ENCODE measurements at places on chromosomes 2 and 18.

- DNase-seq = no peak
These were observed 50.2 kb upstream of the CTAGE1 start for GRCh38 chr18:22467760-22468553.

DNA sequence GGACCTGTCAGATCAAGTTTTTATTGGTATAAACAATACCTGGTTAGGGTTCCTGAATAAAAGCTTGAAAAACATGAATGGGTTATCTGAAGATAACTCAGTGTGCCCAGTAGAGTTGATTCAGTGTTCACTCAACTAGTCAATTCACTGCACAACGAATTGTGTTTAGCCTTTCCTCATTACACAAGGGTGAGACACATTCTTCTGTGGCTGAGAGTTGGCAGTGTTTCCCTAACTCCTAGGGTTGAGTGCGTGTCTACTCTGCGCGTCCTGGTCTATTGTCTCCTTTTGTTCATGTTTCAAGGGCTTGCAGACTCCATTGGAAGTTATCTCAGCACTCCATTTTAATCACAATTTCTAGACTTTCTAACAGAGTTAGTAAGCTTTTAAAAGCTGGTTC, 32.8 kb upstream of the TMEM178A start:
- DNase-seq = no peak

GRCh38 chr2:107817378-107817777, 9.3 kb upstream of the RGPD4 start:
- no peak for DNase-seq

- no peak for DNase-seq
These were observed 38.6 kb upstream of the RASGRP3 start for GRCh38 chr2:33437815-33438214.

- DNase-seq = no peak
These were observed 7.0 kb upstream of the HS6ST1 start for GRCh38 chr2:128325611-128326181.

GRCh38 chr2:44244135-44244871, 31.0 kb upstream of the SLC3A1 start:
- no peak for DNase-seq

DNA sequence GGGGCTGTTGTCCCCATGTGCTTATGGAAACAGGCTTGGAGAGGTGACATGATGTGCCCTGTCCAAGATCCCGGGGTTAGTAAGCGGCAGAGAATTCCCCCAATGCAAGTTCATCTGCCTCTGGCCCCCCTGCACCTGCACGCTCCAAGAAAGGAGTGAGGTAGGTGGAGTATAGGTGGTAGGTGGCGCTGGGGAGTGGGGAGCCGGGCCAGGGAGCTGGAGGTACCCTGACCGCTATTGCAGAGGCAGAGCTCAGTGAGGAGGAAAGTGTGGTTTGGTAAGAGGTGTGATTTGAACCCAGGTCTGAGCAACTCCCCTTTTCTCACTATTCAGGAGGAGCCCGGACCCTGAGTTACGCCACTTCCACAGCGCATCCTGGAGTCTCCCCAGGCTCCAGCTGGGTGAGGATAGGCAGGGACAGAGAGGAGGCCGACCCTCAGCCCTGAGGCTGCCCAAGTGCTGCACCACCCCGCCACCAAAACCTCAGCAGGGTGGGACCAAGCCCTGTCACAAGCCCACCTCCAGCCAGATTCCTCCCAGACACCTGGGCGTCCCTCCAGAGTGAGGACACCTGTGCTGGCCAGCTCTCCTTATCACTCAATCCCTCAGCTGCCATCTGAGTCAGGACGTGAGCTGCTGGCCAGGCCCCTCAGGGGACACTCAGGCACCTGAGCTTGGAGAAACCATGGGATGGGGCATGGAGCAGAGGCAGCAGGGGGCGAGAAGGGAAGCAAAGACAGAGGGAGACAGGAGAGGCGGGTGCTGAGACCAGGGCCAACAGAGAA, 5.6 kb downstream of the HAAO start:
- no peak for DNase-seq

- no peak for DNase-seq
These were observed 102.3 kb downstream of the OSR1 start for GRCh38 chr2:19256121-19256601.

- DNase-seq = no peak
These were observed 533.3 kb downstream of the SOCS6 start for GRCh38 chr18:70822117-70822516.

DNA sequence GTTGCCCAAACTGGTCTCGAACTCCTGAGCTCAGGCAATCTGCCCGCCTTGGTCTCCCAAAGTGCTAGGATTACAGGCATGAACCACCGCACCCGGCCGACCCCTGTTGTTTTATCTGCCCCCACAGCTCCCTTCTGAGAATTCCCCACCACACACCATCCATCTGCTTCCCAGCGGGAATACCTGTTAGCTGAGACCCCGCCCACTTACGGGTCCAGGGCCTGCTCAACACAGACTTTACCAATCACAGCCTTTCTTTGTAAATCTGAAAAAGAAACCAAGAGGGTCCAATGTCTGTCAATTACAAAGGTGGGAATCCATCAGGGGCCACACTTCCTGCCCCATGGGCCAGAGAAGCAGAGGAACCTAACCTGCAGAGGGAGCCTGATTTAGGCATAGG, 14.2 kb upstream of the CABLES1 start:
- DNase-seq = no peak

DNA sequence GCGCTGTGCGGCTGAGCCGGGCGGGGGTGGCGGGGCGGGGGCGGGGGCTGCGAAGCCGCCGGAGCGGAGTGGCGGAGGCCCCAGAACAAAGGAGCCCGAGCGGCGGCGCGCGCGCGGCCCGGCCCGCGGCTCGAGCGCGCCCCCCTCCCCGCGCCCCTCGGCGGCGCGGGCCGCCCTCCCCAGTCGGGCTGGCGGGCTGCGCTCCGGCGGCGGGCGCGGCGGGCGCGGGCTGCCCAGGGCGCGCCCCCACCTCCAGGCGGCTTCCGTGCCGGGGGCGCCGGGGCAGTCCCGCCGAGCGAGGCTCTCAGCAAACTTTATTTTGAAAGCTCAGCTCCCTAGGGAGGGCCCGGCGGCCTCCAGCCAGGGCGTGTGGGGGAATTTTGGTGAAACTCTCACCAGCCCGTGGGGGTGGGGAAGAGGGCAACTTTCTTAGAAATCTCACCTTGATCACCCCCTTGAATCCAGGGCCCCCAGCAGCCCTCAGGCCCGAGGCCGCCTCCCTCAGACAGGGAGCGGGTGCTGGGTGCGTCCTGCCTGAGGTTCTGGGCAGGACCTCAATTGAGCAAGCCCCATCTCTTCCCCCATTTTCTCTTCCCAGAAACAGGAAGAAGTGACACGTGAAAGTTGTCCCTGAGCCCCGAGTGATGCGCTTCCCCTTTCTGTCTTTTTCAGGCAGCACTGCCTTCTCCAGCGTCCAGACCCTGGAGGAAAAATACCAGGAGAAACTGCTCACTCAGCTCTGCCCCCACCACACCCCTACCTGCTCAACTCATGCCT, 786 bp downstream of the TET3 start:
- no peak for DNase-seq

GRCh38 chr2:28499282-28499681, 3.4 kb downstream of the PLB1 start:
- DNase-seq = no peak

DNA sequence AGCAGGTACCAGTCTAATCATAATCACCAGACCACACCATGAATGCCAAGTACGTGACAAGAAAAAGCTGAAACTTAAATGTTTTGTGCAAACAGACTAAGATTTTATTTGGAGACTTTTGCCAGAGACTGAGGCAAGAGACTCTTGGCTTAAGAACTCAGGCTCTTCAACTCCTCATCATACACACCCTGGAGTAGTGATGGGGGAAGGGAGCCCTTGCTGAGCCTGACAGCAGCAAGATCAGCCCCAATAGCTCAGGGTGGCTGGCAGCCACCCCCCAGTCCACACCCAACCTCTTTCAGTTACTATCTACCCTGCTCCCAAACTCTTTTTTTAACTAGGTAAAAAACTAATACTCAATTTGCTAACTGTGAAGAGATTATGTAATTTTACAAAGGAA, 114.8 kb downstream of the CCBE1 start:
- no peak for DNase-seq

DNA sequence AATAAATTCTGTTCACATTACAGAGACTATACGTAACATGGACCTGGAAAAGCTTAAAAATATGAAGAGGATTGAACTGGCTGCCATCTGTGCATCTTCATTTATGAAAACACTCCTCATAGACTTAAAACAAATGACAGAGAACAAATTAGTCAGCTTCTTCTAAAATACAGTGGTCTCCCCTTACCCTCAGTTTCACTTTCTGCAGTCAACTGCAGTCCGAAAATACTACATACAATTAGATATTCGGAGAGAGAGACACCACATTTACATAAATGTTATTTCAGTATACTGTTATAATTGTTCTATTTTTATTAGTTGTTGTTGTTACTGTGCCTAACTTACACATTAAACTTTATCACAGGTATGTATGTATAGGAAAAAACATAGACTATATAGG, 6.5 kb downstream of the RNF103 start:
- DNase-seq = no peak

DNA sequence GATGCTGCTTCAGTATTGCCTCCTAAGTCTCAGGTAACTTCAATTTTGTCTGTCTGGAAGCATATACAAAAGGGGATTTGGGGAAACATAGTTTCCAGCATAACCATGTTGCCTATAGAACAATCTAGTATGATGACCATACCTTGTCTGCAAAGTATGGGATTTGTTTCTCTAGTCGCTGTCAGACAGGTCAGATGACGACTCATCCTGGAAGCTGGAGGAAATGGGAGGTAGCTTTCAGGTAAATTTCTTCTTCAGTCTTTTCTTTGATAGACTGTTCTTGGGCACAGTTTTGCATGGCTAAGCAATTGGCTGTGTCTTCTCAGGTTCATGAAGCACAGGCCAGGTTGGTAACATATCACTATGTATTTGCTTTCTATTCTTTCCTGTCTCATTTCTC, 2.8 kb upstream of the OSBPL6 start:
- no peak for DNase-seq

DNA sequence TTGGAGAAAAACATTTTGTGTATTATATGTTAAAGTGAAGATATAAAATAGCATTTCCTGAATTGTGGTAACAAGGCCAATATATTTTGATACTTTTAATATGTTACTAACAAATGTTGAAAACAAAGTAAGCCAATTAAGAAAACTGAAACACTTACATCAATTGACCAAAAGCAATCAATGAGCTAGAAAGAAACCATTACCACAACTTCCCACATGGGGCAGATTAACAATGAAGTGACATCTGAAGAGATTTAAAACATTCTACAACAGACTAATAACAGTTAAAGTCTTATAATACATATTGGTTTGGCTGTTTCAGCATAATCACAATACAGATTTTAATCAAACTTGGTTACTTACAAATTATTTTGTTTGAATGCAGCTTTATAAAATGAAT, 282.4 kb upstream of the NETO1 start:
- no peak for DNase-seq

DNA sequence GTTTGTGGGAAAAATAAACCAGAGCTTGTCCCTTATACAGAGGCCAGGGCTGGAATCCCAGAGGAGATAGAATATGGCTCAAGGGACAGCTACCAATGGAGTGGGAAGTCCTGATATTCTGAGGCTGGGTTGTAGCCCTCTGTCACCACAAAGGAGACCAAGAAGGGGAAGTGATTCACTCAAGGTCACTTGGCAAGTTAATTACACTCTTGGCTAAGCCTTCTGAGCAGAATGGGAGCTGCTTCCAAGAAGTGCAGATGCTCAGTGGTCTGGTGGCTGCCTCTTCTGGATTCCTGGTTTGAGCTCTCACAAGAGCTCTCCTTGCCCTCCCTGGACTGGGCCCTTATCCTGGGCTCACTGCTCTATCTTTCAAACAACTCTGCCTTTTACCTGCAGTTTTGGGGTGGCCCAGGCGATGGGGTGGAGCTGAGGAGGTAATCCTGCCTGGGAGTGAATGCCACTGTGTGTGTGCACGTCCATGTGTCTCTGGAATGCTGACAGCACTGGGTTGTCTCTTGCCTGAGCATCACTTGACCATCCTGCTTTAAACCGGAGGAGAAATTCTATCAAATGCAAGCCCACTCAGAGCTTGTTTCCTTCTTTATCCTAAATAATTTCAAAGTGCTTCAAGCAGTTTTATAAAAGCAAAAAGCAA, 168.2 kb downstream of the KCNS3 start:
- DNase-seq = no peak

GRCh38 chr2:76268484-76268883, 557.8 kb upstream of the GCFC2 start:
- DNase-seq = no peak
